ENCODE measurements at places on chromosomes 11 and 22.
A peak's percentile ranks its signal among the peaks of the same experiment; 100 is the strongest.

- DNase-seq = peak; percentile 77
These were observed 57.9 kb downstream of the CD82 start for GRCh38 chr11:44623341-44623730.

DNA sequence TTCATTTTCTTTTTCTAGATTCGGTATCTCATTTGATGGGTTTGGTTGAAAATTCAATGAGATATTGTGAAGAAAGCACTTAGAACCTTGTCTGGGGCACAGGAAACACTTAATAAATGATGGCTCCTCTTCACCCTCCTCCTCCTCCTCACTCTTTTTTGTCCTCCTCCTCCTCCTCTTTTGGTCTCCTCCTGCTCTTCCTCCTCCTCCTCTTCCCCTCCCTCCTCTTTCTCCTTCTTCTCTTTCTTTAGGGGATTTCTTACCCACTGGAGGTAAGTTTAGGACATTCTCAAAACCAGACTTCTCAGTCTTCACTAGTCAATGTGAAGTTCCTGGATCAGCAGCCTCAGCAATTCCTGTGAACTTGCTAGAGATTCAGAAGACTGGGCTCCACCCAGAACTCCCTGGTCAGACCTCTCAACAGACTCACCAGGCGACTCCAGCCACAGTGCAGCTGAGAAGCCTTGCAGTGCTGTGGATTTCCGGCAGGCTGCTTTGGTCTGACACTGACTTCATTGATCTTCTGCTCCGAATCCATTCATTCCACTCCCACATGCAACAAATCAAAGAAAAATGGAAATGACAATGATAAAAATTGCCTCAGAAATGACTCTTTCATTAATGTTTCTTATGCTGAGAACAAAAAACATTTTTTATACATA is 368.6 kb upstream of the B3GAT1 start:
- no peak for DNase-seq

DNA sequence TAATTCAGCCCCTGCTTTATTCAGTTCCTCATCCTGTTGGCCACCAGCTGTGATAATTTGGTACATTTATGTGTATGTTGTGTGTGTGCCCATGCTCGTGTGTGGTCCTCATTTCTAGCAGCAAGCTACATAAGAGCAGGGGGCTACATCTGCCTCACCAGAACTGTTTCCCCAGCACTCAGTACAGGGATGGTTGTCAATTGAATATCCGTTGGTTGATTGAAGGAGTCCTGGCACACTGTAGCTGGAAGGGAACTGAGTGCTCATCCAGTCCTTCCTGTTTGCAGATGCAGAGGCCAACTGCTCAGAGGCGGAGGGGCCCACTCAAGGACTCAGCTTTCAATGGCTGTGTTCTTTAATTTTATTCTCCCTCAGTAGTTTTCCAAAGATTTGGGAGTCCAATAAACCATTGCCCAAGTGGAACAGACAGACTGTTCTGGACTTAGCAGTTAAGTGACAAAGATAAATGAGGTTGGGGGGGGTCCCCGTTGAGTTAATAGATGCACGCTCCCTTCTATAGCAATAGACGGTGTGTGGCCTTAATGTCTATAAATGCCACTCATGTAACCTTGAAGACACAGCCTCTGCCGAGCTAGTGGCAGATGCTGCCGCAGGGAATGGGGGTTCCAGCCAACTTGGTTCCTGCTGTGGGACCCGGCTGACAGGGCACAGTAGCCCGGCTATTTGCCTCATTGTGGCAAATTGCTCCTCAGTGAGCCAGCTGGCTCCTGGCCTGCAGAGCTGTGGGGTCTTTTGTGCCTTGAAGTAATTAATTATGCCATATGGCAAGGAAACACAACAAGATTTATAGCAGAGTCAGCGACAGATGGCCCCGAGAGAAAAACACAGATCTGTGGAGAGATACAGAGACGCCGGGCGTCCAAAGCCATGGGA is 71.4 kb upstream of the GRK3 start:
- DNase-seq = no peak

GRCh38 chr11:47899801-47900200 is 51.7 kb upstream of the NUP160 start:
- no peak for DNase-seq

- no peak for DNase-seq
These were observed 11.4 kb upstream of the HPX start for GRCh38 chr11:6452219-6452618.

DNA sequence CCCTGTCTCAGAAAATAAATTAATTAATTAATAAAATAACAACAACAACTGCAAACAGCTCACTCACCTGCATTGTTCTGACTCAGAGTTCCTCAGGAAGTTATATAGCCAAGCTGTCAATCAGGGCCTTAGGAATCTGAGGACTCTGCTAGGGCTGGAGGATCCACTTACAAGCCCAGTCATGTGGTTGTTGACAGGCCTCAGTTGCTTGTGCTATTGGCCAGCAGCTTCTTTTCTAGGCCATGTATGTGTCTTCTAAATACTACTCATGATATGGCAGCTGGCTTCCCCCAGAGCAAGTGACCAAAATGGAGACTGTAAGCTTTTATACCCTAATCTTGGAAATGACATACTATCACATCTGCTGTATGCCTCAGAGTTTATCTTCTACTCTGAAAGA is 20.8 kb upstream of the ATP5MG start:
- peak; percentile 5 for DNase-seq

DNA sequence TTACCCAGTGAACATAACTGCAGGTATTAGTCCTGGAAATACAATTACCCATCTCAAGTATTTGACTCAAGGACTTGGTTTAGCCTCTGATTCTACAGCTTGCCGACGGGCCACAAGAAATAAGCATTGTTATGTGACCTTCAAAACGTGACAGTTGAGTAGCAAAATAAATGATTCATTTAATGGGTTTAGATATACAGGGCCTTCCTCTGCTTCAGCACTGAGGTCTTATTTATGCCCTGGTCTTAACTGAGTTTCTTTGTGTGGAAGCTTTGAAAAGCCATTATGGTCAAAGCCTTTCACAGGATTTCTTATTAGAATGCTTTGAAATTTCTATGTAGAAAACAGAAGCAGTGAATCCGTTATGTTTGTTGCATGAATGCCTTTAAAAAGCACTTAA is 899.2 kb upstream of the API5 start:
- no peak for DNase-seq

DNA sequence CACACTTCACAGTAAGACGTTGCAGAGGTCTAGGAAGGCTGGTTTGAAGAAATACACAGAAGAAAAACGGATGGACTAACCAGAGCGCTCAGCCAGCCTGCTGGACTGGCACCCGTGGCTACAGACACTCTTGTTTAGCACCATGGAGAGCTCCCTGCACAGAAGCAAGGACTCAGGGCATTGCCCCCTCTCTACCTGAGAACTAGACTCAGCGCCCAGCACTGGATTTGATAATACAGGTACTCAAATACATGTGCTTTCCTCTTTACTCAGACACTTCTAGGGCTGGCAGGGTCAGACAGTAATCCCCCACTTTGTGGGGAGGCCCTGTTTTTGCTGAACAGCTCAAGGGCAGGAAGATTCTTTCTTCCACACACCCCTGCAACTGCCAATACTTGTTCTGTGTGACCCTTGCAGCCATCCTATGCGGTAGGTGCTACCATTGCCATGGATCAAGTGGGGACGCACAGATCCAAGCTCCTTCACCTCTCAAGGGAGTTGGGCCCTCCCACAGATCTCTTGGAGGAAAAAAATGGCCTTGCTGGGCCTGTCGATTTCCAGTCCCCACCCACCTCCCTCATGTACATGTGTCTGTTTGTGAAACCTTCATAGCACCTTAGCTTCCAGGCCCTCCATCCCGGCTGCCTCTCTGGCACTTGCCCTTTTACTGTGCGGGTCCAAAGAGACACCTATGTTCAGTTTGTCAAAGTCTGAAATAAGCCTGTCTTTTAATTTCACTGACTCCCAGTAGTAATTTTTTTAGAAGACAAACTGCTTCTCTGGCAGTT is 5.1 kb upstream of the P2RX6 start:
- peak; percentile 51 for DNase-seq

DNA sequence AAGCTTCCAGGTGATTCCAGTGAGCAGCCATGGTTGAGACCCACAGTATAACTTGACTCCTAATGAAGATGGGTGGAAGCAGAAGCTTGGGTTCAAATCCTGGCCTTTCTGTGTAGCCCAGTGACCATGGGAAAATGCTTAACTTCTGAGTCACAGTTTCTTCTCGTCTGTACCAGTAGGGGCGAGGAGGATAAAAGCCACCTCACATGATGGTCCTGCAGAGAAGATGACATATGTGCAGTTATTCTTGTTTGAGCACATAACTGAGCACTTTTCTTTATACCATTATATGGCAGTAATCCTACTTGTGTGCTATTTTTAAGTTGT is 4.9 kb downstream of the TMEM109 start:
- no peak for DNase-seq

- DNase-seq = peak; percentile 87
These were observed 23.9 kb upstream of the MICAL2 start for GRCh38 chr11:12086271-12087074.

DNA sequence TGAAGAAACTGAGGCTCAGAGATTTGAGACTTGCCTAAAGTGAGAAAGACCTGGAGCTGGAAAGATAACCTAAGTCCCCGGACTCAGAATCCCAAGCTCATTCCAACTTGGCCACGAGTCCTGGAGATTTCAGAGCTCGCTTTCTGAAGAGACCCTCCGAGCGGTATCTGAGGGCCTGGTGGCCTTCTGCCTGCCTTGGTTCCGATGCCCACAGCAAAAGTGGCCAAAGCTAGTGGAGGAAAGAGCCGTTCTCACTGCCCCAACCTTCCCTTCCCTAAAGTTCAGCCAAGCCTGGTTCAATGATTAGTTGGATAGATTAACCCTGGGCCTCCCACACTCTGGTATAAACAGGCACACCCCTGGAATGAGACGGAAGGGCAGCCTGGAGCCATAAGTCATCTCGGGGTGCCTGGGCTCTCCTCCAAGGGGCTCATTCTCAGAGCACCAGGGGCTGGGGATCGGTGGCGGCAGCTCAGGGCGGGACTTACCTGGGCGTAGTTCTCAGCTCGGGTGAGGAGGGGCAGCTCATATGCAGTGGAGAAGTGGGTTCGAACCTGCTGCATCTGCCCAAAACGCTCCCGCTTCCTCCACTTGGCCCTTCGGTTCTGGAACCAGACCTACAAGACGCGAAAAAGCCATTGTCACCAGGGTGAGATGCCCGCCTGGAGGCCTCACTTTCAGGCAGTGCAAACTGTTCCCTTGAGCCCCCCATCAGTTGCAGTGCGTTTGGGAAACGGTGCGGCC is 42.8 kb downstream of the ALX4 start:
- DNase-seq = no peak

DNA sequence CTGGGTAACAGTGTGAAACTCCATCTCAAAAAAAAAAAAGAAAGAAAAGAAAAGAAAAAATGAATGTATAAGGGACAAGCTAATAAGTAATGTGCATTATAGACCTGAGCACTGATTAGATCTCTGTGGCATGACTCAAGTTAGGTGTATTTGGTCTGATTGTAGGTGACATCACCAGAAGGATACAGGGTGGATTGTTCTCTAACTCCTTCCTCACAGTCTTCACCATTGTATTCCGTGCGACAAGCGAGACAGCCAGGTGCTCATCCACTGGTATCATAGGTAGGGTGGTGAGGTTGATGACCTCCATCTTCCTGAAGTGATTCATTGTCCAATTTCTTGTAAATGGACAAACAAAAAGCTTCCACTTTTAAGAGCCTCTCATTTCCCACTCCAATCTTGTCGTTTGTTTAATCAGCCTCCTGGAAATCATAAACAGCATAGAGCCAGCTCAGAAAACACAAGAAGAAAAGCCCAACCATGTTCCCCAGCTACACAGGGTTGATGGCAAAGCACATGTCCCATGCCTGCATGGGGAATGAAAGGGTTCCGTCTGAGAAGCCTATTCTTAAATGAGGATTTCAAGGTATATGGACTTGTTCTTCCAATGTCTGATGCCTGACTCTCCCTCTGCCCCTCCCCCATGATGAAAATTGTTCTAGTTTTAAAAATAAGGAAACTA is 6.2 kb downstream of the FAM227A start:
- no peak for DNase-seq

DNA sequence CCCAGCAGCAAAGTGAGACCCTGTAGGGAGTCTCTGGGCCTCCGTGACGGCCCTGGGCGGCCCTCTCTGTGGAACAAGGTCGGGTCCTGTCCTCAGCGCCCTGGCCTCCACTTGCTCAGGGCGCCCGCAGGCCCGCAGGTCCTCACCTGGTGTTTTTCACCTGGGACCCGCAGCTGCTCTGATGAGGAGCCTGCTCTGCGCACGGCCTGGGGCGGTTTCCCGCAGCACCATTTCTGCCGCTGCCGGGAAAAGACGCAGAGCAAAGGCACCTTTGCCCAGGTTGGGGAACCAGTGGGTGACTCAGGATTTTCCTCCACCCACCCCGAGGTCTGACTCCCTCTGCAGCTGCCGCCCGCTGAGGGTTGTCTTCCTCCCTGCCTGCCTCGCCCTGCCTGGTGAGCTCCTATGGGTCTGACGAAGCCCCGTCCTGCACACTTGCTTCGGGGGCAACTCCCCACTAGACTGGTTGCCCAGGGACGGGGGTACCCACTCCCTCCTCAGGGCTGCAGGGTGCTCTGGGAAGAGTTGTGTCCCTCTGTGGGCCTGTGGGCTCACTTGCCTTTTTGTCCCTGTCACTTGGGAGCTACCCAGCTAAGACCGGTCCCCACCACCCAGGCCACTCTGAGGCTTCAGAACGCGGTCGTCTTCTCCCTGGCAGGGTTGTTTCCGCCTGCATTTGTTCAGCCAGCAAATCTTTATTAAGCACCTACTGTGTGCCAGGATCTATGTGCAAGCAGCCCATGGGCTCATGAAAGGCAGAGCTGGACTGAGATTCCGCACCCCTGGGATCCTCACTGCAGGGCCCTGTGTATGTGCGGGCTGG is 89.5 kb downstream of the KCNQ1 start:
- DNase-seq = no peak

DNA sequence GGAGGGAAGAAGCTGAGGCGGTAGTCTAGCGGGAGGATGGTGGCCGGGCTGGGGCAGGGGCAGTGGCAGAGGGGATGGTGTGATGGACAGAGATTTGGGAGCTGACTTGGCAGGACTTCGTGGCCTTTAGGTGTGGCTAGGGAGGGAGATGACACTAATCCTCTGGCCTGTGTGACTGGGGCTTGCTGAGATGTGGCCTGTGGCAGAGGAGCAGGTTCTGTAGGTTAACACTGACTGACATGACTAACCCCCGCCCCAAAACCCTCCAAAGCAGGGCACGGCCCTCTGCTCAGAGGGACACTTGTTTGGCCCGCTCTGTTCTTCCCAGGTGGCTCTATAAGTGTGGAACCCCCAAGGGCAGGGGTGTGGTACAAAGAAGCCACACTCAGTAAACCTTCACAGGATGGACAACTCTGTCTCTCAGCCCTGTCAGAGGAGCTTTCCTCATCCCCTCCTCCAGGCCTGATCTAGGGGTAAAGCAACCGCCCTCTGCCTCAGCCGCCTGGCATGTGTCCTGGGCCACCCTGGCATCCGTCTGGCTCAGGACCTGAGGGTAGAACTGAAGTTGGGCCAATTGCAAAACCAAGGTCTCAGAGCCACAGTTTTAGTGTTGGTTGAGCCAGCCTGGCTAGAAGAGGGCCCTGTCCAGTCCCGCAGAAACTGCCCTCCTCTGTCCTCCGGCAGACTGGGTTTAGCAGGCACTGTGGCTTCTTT is 15.6 kb downstream of the TOM1 start:
- no peak for DNase-seq
